A549 treated with RU486 at 1 μM for 4 hours (cell line): ENCODE measurements at places on chromosomes 7 and 10. TPM values are rescaled to one million over a fixed set of nuclear protein-coding genes. Genes with fewer than 3 reads are reported as not detected.

Gene CYP17A1
- not detected in 5 replicates for total RNA-seq

Gene CFAP58
- total RNA-seq = 0.05 to 0.30 TPM (median 0.09 TPM) in 4 of 5 replicates, not detected in the other

Gene CYP3A4
- total RNA-seq = 0.10 TPM in 1 of 5 replicates, not detected in the others

Gene GTF2IRD2
- 3.4 to 6.2 TPM (median 5.5 TPM) in 5 replicates for total RNA-seq

Gene RBM20
- total RNA-seq = 1.4 to 1.8 TPM (median 1.6 TPM) in 5 replicates

Gene OR13A1
- total RNA-seq = not detected in 5 replicates

Gene OR9A2
- total RNA-seq = not detected in 5 replicates
